ENCODE measurements at places on chromosomes 16 and 17. TPM values are rescaled to one million over a fixed set of nuclear protein-coding genes. Genes with fewer than 3 reads are reported as not detected.

- DNase-seq = no peak
Measured at GRCh38 chr16:643050-643368, 1.4 kb downstream of the MCRIP2 start.

GRCh38 chr16:1344499-1344898 is 7.2 kb downstream of the TSR3 start:
- DNase-seq = no peak

- DNase-seq = no peak
Measured at GRCh38 chr16:4685292-4685691, 8.1 kb upstream of the NUDT16L1 start.

GRCh38 chr16:86925067-86925791 is 346.9 kb downstream of the FOXL1 start:
- DNase-seq = peak; percentile 86

DNA sequence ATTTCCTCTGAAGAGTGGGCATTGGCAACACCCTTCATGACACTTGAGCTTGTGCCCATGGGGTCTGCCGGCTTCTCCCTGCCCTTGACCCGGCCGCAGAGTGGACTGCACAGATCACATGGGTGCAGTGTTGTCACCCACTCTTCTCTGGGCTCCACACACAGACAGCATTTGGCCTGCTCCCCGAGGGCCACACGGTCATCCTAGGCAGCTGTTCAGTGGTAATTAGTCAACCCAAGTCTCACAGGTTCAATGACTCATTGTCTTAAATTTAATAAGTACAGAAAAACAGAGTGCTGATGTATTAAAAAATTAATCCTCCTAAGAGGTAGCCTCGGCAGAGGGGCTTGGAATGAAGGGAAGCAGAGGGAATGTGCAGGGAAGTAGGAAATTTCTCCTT is 204.8 kb downstream of the MSI2 start:
- DNase-seq = no peak

- DNase-seq = peak; percentile 33
Measured at GRCh38 chr17:63774969-63775265, 947 bp downstream of the DDX42 start.

DNA sequence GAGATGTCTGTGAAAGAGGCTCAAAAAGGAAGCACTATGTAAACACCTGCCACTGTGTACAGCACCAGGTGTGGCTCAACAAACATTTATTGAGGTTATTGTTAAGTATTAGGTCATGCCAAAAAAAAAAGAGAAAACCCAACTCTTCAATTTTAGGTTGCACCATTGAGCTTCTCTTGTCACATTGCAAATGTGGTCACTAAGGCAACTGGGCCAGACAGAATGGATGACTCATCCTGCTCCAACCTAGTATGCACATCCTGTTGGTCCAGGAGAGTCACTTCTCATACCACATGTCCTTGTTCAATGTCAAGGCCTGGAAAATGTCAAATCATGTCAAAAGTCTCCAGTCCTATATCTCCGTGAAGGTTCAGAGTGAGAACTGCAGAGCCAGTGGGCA is 25.0 kb downstream of the HOXB1 start:
- peak; percentile 77 for DNase-seq

DNA sequence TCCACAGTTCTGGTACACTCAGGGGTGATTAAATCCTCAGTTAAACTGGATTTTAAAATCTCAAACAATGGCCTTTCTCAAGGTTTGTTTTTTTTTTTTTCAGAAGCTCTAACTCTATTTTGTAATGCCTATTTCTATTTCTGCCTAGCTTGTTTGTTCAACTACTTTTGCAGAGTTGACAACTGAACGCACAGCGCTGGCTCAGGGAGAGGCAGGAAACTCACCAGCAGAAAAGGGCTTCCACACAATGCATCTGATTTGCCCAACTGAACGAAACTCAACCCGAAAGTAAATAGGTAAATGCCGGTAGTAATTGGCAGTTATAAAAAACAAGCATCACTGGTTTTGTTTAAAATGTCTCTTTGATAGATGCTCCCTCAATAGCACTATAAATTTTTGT is 52.7 kb upstream of the CNEP1R1 start:
- DNase-seq = no peak

GRCh38 chr16:87620201-87620495 is 17.8 kb downstream of the JPH3 start:
- no peak for DNase-seq

DNA sequence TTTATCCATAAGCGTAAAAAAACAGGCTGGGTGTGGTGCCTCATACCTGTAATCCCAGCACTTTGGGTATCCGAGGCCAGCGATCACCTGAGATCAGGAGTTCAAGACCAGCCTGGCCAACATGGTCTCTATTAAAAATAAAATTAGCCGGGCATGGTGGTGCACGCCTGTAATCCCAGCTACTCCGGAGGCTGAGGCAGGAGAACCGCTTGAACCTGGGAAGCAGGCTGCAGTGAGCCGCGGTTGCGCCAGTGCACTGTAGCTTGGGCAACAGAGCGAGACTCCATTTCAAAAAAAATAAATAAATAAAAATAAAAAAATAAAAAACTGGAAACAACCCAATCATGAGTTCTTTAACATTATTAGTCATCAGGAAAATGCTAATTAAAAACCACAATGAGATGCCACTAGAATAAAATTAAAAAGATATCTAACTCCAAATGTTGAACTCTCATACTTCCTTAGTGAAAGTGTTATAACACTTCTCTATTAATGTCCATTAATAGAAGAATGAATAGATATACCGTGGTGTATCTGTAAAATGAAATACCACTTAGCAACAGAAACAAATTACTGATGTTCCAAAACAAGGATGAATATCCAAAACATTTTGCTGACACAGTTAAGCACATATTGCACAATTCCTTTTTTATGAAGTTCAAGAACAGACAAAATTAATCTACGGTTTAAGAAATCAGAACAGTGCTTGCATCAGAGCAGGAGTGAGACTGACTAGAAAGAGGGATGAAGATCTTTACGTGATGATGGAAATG is 13.1 kb downstream of the MPHOSPH6 start:
- DNase-seq = no peak

DNA sequence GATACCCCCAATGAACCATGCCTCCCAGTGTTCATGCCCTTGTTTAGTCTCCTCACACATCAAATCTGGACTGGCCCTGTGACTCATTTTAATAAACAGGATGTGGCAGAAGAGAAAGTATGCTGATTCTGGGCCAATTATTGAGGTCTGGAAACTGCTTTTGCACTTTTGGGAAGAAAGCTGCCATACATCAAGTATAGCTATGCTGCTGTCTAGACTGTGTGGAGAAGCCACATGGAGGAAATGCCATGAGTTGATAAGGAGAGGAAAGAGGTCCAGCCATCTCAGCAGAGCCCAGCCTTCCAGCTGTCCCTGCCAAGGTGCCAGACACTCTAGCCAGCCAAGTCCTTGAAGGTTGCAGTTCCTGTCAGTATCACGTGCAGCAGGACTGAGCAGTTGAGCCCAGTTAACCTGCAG is 16.7 kb downstream of the RPRML start:
- DNase-seq = peak; percentile 52

DNA sequence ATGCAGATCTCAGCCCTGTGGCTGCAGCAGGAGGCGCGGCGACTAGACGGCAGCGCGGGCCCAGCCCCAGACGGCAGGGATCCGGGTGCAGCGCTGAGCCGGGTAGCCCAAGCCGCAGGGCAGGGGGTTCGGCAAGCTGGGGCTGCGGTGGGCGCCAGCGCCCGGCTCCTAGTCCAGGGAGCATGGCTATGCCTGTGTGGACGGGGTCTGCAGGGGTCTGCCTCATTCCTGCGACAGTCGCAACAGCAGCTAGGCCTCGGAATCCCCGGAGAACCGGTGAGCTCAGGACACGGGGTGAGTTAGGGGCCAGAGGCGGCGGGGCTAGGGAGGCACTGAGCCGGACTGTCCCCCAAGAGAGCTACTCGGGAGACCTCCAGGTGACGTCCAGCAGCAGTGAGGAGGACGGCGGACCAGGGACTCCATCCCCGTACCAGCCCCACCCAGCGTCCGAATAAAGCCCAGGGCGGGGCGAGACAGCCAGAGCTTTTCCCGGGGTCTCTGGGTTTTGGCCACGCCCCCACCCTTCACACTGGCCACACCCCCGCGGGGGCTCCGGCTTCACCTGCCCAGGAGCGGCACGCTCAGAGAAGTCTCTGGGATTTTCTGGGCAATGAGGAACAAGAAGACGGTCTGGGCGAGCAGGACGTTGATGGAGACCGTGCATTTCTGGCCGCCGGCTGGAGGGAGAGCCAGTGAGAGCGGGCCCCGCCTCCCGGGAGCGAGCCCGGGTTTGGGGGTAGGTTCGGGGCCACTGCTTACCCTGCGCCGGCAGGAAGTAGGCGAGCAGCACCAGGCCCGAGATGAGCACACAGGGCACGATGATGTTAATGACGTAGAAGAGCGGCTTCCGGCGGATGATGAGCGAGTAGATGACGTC is 1.1 kb downstream of the C17orf107 start:
- no peak for DNase-seq

- DNase-seq = no peak
Measured at GRCh38 chr17:48150597-48151001, 43.0 kb downstream of the SNX11 start.

DNA sequence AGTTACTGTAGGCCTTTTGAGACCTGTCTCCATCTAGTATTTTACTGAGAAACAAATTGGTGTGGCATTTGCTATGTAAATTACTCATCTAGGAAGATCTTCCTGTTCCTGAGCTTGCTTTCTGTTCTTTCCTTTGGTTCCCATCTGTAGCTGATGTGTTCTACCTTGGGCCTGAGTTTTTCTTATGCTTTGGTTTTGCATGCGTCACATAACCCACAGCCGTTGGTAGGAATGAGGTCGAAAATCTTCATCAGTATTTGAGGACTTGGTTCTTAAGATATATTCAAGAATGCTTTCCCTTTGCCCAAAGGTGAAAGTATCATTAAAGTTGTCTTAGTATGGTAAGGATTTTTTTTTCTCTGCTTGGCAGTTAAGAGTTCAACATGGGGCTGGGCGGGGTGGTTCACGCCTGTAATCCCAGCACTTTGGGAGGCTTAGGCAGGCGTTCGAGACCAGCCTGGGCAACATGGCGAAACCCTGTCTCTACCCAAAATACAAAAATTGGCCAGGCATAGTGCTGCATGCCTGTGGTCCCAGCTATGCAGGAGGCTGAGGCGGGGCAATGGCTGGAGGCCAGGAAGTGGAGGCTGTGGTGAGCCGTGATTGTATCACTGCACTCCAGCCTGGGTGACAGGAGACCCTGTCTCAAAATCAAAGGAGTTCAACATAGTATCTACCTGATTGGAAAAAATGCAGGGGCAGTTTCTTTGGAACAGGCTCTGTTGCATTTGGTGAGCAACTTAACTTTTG is 28.8 kb downstream of the IST1 start:
- no peak for DNase-seq

DNA sequence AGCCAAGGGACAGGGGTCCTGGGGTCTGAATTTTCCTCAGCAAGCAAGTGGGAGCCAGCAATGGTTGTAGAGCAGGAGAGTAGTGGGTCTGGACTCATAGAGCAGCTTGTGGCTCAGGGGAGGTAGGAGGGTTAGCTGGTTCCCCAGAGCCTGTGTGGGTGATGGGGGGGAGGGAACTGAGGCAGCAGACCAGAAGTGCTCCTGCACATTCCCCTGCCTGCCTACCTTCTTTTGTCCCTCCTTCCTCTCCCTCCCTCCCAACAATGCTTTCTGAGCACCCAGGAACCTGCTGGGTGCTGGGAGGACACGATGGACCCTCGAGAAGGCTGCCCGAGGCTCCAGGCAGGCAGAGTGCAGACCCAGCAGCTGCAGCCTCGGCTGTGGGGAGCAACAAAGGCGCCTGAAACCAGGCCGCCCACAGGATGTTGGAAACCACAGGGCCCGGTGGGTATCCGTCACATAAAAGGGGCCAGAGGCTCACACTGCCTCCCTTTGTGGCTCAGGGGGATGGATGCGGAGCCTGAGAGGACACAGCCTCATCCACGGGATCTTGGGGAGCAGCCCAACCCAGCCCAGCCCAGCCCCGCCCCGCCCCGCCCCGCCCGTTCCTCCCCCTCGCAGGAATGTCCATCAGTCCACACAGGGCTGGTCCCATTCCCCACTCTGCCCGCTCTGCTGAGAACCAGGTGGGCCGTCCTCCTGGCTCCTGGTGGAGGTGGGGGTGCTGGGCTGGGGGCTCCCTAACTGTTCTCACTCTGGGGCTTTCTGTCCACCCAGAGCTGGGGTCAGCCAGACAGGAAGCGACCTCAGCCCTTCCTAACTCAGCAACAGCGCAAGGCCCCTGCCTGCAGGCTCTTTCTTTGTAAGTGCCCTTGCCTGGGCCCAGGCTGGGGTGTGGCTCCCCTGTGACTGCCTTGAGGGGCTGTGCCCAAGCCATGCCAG is 1.7 kb upstream of the NLRC3 start:
- DNase-seq = no peak

- no peak for DNase-seq
Measured at GRCh38 chr16:72588551-72588950, 416.6 kb upstream of the PMFBP1 start.

DNA sequence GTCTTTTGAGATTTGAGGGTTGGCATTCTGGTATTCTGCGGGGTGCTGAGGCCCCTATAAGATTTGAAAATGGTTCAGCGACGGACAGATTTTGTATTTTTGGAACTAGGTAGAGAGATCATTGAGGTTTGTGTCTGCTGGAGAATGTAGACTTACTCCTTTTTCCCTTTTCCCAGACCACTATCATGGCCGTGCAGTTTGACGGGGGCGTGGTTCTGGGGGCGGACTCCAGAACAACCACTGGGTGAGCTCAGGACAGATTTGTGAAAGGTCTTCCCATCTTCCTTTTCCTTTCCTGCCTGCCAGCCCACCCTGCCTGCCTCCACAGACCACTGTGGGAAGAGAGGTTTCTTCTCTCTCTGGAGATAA is 572 bp downstream of the PSMB6 start:
- DNase-seq = peak; percentile 56

DNA sequence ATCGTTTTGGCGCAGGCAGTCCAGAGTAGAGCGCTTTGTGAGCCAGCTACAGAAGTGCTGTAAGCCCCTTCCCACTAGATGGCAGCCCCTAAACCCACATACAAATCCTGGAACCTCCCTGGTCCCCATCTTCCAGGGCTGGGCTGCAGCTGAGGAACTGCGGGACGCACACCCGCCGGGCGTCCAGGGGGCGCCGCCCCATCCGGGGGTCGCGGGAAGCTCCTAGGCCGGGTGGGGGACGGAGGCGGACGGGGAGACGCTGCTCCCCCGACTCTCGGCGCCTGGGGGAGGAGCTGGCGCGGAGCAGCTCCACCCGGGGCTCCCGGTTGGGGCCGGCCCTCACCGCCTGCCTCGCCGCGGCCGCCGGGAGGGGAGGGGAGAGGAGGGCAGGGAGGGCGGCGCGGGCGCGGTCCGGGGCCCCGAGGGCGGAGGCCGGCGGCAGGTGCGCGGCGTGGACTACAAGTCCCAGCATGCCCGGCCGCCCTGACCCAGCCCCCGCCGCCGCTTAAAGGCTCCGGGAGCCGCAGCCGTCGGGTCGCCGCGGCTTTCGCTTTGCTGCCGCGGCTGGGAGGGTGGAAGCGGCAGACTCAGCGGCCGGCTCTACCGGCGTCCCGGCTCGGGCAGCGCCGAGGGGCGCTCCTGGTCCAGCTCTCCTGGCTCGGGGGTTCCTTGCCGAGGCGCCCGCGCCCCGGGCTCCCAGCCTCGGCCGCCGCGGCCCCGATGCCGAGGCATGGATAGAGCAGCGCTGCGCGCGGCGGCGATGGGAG is at the start of gene KSR1:
Gene KSR1 (plus strand): TSS at position 535 of the 767 bp plus-strand sequence. CDS start 196 bp downstream, at position 731.
- DNase-seq = peak; percentile 78

Gene SLC4A1
- not detected for total RNA-seq

Gene ABCC12
- total RNA-seq = not detected

Gene GFER
- total RNA-seq = 30.5 TPM

Gene CHST4
- not detected for total RNA-seq

Gene OTOA
- not detected for total RNA-seq

Gene FTO
- total RNA-seq = 87.1 TPM

Gene FAM20A
- not detected for total RNA-seq

Gene KRTAP9-2
- not detected for total RNA-seq

Gene SSH2
- total RNA-seq = 52.1 TPM

Gene CACNA1H
- total RNA-seq = not detected

Gene CLEC19A
- not detected for total RNA-seq

Gene MARCHF10
- not detected for total RNA-seq

Measured in endothelial cell of umbilical vein (primary cell).